Sigmoid colon (tissue), 7 donors: ENCODE measurements at places on chromosomes 2 and 18.

GRCh38 chr2:151350579-151351195 lies 6.7 kb upstream of the TNFAIP6 start:
- no peak for DNase-seq

DNA sequence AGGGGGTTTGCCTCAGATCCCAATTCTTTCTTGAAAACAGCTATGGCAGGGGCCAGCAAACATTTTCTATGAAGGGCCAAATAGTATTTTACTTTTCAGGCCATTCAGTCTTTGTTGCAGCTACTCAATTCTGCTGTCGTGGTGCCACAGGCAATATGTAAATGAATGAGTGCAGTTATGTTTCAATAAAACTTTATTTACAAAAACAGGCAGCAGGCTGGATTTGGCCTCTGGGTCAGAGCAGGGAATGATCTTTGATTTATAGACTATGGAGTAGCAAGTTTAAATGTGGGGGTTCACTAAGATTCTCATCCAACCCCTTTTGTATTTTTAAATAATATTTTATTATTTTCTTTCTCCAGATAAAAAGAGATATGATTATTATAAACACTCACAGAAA lies 72.4 kb downstream of the IRS1 start:
- DNase-seq = no peak

DNA sequence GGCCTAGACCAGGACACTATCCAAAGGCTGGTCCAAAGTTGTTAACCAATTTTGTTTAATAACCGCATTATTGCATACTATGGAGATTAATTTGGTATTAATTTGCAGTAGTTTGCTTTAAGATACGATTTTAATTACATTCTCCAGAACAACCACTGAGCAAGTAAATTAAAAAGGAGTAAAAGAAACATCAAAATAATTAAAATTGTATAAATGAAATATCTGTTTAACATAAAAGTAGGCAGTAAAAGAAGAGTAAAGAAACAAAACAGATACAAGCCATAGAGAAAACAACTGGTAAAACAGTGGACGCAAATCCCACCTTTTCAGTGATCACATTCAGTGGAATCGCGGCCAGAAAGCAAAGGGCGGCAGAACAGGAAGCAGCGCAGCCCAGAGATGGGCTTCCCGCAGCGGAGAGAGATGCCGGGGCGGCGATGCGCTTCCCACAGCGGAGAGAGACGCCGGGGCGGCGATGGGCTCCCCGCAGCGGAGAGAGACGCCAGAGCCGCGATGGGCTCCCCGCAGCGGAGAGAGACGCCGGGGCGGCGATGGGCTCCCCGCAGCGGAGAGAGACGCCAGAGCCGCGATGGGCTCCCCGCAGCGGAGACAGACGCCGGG lies 176.8 kb downstream of the RTP5 start:
- DNase-seq = no peak

GRCh38 chr18:51089691-51090090 lies 59.7 kb downstream of the SMAD4 start:
- no peak for DNase-seq

- DNase-seq = no peak
These were observed 641.7 kb upstream of the NRXN1 start for GRCh38 chr2:51673628-51674027.

DNA sequence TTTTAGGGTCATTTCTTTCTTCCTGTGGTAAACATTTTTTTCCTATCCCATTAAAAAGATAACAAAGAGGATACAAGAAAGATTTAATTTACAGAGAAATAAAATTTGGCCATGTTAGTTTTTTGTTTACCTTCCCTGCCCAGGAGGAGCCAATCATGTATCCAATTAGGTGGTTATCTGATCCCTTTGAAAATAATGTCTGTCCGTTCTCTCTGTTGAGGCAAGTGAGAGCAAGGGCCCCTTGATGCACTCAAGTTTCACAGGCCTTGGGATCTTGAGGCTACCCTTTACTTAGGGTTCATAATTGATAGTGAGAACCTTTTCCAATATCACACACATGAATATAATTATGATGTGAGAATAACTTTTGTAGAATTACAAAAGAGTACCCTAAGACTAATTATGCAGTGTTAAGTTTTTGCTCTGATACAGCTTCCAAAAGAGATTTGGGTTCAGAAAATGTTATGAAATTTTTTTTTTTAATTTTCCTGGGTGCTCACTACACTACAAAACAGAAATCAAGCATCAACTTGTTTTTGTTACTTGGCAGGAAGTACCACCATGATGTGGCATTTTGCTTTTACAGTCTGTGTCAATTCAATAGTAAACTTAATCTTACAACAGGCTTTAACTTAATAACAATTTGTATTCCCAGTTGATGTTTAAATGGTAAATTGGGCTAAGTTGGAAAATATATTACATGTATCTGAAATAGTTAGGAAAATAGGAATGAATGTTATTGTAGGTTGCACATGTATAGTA lies 42.0 kb downstream of the AFTPH start:
- DNase-seq = no peak

DNA sequence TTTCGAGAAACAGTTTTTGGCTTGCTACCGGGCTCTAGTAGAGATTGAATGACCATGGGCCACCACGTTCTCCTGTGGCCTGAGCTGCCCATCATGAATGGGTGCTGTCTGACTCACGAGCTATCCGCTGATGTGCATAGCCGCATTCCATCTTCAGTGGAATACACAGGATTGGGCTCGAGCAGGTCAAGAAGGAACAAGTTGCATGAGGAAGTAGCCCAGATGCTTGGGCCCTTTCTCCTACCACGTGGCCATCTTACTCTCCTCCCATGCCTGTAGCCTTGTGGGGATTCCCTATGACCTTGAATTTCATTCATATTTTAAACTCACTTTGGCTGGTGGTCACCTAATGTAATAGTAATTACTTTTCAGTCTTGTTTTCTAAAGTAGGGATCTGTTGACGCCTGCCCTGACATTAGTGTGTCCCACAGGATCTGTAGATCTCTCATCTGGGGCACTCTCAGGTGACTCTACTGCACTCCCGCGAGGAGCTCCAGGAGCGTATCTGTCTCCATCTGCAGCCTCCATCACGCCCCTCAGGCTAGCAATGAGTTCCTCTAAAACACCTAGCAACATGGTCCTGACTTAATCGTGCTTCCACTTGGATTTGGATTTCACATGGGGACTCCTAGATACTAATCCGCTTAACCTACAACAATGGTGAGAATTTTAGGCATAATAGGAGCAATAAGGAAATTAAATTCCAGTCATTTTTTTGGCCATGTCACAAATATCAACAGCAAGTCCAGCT lies 67.8 kb downstream of the PSMG2 start:
- no peak for DNase-seq

DNA sequence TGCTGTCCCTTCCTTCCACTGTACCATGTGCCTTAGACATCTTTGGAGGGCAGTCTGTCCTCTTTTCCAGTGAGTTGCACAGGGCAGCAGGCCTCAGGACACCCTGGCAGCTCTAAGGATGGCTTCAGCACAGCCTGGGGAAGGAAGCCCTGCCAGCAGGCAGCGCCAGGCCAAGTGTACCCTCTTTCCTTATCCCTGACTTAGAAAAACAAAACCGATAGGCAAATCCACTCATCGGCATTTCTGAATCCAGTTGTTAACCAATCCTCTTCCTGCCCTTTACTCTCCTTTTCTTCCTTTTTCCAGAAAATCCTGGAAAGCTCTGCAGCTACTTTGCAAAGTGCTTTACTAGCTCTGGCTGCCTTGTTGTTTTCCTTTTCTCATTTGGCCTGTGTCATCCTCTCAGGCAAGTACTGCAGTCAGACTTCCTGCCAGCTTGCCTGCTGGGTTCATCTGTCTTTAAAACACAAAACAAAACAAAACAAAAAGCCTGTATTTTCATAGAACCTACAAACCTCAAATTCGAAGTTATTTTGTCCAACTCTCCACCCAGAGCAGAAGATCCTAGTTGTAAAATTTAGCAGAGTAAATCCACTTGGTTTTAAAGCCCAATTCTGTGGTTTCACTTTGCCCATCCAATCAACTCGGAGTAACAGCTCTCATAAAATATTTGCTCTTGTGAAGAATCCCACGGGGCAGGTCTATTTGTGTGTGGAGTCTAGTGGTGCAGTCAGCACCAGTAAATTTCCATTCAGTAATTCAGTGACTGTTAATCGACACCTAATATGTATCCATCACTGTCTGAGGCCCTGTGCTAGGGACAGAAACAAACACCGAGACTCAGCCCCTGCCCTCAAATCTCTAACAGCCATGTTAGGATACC lies 45.2 kb downstream of the PCBP1 start:
- DNase-seq = no peak

- DNase-seq = no peak
These were observed 82.5 kb downstream of the LIMS1 start for GRCh38 chr2:108616751-108617161.

GRCh38 chr2:234753701-234754100 lies 198.1 kb upstream of the SH3BP4 start:
- DNase-seq = no peak

DNA sequence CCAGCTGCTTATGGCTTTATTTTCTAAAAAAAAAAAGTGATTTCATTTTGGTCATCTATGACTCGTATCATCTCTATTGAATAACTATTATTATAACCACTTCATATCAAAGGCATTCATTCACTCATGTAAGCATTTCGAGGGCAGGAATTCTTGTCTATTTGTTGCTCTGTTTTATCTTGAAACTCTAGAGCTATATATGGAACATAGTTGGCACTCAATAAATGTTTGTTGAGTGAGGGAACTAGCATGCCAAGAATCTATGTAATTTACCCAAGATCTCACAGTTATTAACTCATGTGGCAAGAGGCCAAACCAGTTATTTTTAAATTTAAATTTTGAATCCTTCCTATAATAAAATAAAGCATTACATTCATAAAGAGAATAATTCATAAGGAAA lies 470.1 kb downstream of the TMX3 start:
- DNase-seq = no peak

GRCh38 chr18:79560042-79560860 lies 119.4 kb upstream of the CTDP1 start:
- peak; percentile 43 for DNase-seq

DNA sequence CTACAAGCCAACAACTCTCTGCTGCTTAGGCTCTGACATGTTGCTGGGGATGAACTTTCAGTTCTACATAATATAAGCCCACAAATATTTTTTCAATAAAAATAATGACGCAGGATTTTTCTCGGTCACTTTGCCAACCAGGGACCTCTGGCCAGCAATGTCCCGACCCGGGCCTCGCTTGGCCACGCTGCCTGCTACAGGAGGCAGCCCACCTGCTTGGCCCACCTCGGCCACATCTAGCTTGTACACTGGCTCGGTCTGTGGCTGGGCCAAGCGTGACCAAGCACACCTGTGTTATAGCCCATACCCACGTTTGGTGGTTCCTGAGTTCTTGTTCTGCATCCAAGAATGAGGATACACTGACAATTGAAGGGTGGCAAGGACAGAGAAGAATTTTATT lies 773.5 kb downstream of the CPS1 start:
- DNase-seq = no peak

DNA sequence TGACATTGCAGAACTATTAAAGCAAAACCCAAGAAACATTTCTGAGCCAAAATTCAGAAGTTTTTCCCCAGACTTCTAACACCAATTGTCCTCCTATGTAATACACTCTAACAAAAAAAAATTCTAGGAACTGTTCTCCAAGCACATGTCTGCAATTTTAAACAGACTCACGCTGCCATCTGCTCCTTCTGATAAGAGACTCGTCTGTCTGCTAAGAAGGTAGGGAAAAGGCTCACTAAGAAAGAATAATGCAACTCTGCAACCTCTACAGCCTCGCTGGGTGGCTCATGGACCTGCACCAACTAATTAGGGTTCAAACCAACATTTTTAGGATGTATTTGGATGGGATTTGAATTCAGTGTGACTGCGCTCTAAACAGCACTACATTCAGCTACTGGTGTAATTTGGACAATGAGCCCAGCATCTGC lies 366.5 kb downstream of the DSC3 start:
- no peak for DNase-seq

- no peak for DNase-seq
These were observed 40.4 kb upstream of the CDC42EP3 start for GRCh38 chr2:37711831-37712230.

DNA sequence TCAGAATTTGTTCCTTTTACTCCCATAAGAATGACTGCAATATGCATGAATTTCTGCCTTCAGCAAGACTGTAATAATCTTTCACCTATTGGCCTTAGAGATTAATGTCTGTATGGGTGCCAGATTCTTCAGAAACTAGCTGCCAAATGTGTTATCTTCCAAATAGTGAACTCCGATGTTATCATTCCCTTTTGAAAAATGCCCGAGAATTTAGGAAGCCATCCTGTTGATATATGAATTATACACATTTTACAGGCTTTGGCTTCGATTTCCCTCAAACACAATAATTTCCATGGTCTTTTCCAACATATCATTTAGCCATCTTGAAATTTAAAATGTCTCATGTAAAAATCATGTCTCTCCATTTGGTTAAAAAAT lies 101.5 kb downstream of the ZNF521 start:
- DNase-seq = no peak

DNA sequence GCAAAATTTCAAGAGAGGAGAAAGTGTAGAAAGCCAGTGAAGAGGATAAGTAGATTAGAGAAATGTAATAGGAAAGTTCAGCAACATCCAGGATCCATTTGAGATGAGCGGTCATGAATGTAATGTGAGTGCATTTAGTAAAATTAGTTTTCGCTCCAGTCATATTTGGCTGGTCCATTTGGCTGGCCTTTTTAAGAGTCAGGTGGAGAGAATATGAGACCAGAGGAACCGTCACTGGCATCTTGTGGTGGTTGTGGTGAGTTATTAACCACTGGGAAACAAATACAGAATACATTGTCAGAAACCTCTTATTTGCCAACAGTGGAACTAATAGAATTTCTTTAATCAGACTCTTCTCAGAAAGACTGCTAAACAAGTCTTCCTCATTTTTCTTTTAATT lies 1064.3 kb upstream of the CDH2 start:
- no peak for DNase-seq

GRCh38 chr2:59076079-59076619 lies 835.0 kb upstream of the FANCL start:
- no peak for DNase-seq

DNA sequence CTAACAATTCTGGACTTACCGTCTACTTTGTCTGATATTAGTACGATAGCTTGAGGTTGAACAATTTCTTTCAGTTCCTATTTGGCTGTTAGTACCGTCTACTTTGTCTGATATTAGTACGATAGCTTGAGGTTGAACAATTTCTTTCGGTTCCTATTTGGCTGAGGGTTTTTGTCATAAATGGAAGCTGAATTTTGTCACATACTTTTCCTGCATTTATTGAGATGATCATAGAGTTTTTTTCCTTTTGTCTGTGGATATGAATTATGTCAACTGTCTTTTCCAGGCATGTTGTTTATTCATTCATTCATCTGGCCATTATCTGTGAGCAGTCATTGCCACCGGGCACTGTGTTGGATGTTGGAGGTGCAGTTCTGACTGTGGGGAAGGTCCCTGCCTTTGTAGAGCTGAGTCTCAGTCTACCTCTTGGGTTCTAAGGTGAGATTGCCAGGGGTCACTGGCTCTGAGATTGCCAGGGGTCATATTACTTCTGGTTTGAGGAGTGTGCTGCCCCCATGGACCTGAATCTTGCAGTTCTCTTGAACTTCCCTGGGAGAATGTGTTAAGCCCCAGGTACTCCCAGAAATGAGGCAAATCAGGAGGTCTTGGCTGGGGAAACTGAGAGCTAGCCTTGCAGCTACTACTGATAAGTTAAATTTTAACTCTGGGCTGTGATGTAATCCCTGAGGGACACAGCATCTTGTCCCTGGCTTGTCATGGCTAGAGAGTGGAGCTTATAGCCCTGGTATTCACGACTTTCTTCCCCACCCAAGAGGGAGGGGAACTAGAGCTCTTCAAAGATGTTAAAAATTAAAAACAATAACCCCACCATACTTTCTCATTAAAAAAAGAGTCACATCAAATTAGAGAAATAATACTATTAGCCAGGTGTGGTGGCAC lies 89.1 kb upstream of the MBOAT2 start:
- DNase-seq = no peak
